ENCODE measurements at places on chromosomes 3 and 15.

GRCh38 chr3:117630469-117630868 lies 920.9 kb downstream of the TUSC7 start:
- no peak for DNase-seq

GRCh38 chr15:99324082-99324620 lies 72.9 kb downstream of the LRRC28 start:
- DNase-seq: no peak

DNA sequence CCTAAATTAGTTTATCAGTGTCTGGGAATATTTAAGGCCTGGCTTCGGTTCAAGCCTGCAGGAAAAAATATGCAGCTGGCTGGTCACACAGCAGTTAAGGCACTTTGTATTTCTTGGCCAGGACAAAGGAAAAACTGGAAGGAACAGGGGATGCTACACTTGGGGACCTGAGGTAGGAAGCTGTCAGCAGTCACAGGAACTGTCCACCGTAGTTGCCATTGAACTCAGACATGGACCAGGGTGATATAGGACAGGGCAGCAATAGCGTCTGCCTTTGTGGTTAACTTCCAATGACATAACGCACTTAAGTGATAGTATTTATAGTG lies 49.1 kb downstream of the NR1D2 start:
- DNase-seq: no peak

DNA sequence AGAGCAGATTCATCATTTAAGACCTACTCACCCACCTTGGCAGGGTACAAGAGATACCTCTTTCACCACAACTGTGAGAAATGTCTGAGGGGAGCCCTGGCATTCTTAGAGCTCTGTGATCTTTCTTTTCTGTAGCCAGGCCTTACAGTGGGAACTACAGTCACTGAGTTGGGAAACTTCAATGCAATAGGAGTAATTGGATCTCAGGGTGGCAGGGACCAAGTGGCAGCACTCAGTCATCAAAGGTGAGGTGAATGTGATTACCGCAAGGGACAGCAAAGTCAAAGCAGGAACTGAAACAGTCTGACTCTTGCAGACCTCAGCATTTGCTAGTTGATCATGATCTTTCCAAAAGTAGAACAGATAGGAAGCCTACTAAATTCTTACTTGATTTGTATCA lies 7.2 kb upstream of the MCF2L2 start:
- no peak for DNase-seq

DNA sequence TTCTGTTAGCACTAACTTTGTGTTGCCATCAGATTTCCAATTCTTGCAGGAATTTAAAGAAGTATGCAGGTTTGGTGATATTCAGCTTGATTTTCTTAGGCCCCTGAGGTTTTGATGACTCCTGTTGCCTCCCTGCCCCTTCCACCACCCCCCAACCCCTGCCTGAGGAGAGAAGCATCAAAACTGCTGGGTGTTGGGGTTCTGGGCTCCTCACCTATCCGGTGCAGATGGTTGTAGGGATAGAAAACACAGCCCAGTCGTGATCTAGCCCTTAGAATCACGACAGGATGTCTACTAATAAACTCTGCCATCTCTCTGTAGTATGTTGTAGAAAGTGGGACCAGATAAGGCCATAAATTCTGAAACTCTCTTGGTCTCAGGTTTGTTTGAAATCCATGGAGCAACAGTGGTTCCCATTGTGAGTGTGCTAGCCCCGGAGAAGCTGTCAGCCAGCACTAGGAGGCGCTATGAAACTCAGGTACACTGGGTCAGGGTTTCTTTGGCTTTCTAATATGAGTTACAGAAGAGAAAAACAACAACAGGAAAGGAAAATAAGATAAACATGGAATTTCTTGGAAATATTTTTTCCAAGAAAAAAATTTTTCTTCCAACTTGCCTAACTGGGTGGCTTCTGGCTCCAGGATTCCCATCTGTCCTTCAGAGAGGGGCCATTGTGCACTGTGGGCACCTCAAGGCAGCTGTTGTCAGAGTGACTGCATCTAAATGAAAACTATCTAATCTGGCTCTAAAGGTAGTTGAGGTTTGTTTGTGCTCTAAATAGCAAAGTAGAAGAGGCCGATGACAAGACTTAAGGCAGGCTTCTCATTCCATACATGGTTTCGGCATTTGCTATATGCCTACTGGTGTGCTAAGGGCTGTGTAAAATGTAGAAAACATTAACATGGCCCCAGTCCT lies 8.7 kb downstream of the SRP14 start:
- DNase-seq: no peak

- no peak for DNase-seq
Measured at GRCh38 chr3:154421083-154421482, 8.9 kb downstream of the GPR149 start.

Data from NCI-H748 treated with DMSO at 0.1 percent for 48 hours (cell line).